Sciatic nerve (tissue), 2 donors: ENCODE measurements at places on chromosomes 7 and 10.

- no peak for DNase-seq
Observed at GRCh38 chr7:111527545-111527944, 34.7 kb downstream of the IMMP2L start.

GRCh38 chr7:155543011-155543876 lies 3.1 kb downstream of the CNPY1 start:
- no peak for DNase-seq

DNA sequence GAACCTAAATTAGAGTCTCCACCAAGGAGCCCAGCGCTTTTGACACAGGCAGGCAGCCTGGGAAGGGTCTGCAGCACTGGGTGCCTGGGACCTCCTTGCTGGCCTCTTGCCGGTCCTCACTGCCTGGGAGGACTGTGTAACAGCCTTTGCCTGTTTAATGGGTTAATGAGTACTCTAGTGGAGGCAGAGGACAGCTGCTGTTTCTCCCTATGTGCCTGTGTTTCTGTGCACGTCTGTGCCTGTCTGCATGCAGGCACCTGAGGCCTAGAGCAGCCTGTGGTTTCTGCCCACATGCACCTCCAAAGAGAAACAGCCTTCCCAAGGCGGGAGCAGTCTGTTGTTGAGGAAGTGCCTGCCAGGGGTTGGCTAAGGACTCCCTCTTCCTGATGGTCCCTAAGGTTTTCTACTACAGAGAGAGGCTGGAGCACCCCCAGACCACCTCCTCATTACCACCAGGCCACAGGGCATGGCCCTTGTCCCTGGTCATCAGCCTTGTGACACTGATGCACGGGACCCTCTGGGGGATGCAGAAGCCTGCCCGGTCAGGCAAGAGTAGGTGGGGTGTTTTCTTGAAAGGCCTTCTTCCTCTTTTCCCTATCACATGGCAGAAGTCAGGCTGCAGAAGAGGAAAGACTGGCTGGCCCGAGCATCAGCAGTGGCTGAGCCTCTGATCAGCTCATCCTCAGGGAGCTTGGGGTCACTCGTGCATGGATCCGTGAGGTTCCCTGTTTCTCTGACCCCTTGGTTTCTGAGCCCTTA lies 14.2 kb downstream of the SLC29A3 start:
- no peak for DNase-seq

DNA sequence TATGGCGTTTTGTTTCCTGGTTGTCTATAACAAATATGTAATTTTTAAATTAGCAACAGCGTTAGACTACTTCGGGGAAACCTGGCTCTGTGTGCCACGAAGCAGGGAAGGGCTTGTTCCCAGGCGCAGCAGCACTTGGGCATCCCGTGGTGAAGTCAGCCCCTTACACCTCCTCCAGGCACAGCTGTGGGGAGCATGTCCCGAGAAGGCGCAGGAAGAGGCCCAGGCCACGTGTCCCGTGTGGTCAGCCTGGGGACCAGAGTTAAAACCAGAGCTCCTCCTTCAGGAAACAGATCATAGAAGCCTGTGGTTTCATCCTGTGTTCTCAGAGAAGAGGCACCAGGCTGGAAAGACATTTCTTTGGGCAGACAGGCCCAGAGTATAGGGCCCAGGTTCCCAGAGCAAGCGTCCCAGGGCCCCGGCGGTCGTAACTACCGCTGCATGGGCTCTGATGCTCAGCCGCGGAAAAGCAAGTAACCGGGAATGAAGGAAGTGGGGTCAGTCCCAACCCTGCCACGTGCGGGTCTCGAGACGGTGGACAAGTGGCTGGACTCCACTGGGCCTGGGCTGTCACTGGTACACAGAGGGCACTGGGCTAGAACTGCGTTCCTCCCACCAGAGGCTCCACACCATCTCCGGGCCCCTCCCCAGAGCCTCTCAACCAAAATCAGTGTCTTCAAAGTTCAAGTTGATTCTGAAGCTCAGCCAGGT lies 7.1 kb downstream of the NUDT1 start:
- DNase-seq, result peak; percentile 86

- no peak for DNase-seq
Observed at GRCh38 chr7:23332910-23333612, 33.9 kb downstream of the MALSU1 start.

DNA sequence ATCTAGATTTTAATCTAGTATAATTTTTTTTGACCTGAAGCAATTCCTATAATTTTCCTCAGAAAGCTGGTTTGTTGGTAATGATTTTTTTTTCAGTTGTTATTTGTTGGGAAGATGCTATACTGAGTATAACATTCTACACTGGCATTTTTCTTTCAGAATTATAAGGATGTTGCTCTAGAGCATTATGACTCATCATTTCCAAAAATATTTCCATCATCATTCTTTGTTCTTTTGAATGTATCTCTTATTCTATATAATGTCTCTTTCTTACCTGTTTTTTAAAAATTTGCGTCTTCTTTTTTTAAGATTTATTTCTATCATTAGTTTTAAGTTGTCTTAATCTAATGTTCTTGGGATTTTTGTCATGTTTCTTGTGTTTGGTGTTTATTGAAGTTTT lies 356.5 kb upstream of the KCND2 start:
- DNase-seq, result no peak

GRCh38 chr7:155962191-155962967 lies 150.1 kb upstream of the SHH start:
- DNase-seq, result no peak

GRCh38 chr10:26219676-26220075 lies 3.1 kb downstream of the GAD2 start:
- no peak for DNase-seq

- no peak for DNase-seq
Observed at GRCh38 chr10:129882291-129883010, 81.6 kb downstream of the EBF3 start.

DNA sequence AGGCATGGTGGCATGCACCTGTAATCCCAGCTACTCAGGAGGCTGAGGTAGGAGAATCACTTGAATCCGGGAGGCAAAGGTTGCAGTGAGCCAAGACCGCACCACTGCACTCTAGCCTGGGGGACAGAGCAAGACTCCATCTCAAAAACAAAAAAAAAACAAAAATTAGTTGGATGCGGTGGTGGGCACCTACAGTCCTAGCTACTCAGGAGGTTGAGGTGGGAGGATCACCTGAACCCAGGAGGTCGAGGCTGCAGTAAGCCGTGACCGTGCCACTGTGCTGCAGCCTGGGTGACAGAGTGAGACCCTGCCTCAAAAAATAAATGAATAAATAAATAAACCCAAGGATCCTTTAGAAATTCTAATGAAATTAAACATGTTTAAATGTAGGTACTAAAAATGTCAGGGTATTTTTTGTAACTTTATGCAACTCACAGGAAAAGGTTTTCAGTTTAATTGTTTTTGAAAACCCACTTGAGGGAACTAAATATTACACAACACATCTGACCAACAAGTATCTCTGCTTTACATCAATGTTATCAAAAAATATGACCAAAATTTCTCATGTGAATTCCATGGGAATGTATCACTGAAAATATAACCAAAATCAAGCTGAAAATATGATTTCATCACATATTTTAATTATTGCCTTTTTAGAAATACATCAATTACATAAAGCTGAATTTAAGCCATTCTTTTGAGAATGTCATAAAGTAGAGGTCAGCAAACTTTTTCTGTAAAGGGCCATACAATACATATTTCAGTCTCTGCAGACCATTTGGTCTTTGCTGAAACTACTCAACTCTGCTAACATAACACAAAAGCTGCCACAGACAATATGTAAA lies 23.9 kb downstream of the UPF2 start:
- DNase-seq, result no peak

DNA sequence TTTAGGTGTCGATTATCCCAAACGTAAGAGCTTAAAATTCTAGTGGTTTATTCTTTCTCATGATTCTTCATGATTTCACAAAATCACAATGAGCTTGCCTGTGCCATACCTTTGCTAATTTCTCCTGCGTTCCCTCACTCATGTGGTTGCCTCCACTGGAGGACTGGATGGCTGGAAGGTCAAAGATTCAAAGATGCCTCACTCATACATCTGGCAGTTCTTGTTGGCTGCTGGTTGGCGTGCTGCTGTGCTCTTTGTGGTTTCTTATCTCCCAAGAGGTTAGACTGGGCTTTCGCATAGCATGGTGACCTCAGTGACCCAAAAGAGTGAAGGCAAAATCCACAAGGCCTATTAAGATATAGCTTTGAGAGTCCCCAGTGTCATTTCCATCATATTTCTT lies 877.6 kb upstream of the AUTS2 start:
- no peak for DNase-seq

DNA sequence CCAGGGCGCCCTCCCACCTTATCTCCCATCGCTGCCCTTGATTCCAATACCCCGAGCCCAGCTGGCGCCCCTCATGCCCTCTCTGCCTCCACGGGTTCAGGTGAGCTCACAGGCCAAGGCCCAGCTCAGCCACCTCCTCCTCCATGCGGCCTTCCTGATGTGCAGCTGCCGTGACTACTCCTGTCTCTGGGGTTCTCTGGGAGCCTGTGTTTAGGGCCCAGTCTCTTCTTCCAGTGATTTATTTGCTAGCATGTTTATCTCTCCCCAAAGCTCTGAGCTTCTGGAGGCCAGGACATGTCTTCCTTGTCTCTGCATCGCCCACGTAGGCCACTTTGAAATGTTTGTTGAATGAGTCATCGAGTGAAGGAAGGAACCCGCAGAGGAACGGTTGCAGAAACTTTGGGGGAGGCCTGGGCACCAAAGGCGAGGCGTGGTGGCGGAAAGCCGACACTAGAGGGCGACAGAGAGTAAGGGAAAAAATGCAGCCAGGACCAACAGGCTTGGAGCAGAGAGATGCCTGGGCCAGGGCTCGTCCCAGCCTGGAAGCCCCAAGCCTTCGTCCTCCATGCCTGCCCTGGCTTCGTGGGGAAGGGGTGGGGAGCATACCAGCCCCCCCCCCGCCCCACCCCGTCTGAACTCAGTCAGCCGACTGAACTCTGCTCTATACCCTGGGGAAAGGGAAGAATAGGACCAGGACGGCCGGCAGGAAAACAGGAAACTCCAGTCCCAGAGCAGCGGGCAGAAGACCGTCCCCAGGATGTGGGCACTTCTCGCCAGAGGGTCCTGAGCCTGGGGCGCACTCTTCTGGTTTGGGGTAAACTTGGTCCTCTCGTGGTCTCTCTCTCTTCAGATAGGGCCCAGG lies 10.9 kb upstream of the HSPB1 start:
- peak; percentile 95 for DNase-seq

- no peak for DNase-seq
Observed at GRCh38 chr7:20831956-20832355, 45.3 kb upstream of the SP8 start.
